Putamen (tissue), 1 donor: ENCODE measurements at places on chromosomes 3 and 15.

- DNase-seq = no peak
Observed at GRCh38 chr3:151766454-151766853, 32.7 kb downstream of the AADACL2 start.

GRCh38 chr15:42371096-42371495, 11.8 kb downstream of the CAPN3 start:
- DNase-seq = no peak

DNA sequence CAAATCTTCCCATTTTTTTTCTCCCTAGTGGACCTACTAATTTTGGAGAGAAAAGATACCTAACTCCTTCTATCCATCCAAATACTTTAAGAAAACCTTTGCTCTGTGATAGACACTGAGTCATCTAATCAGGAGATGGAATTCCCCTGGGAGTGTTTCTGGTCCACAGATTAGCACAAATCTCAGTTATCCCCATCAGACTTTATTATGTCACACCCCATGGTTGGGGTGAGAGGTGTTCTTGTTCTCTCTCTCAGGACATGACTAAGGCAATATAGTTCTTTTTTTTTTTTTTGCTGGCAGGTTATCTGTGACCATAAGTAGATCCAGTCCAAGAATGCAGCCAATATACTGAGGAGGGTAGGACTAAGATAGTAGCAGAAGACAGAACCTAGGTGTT, 15.8 kb downstream of the SLC9A9 start:
- no peak for DNase-seq

DNA sequence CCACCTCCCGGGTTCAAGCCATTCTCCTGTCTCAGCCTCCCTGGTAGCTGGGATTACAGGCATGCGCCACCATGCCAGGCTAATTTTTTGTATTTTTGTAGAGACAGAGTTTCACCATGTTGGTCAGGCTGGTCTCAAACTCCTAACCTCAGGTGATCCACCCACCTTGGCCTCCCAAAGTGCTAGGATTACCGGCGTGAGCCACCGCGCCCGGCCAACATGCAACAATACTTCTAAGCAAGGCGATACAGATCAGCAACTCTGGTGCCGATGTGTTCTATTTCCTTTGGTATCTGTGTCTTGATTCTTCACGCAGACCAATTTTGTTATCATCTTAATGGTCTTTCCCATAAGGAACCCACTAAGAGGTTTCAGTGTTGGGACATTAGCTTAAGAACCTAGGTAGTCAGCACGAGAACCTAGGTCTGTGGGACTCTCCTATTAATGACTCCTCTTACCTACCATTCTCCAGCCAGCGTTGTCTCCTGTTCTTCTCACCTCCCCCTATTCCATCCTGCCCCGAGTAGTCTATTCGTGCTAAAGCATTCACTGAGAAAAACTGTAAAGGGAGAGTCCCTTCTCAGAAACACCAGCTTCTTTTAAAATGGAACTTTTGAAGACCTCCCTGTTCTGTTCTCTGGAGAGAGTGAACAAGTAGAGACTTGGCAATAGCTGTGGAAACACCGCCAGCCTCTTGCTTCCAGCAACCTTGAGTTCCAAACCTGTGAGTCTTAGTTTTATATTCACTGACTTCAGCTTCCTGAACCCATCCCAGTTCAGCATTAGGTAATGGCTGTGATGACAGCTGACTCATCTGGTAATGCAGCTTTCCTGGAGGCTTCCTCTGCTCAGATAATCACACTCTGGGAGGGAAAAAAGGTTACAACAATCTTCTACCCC, 61.2 kb downstream of the TSC22D2 start:
- DNase-seq = peak; percentile 46

DNA sequence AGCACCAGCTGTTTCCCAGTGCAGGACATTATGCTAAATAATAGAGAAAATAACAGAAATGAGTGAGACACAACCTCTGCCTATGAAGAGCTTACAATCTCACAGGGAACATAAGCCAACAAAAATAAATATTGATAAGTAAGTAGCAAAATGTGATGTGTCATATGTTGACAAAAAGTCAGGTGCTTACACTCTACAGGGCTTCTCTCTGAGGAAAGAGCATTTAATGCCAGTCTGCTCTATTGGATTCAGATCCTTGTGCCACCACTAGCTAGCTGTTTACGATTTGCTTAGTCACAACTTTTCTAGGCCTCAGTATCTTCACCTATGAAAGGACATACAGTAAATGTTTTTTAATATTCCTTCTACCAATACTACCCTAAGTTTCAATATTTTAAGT, 500.9 kb upstream of the NAALADL2 start:
- no peak for DNase-seq

DNA sequence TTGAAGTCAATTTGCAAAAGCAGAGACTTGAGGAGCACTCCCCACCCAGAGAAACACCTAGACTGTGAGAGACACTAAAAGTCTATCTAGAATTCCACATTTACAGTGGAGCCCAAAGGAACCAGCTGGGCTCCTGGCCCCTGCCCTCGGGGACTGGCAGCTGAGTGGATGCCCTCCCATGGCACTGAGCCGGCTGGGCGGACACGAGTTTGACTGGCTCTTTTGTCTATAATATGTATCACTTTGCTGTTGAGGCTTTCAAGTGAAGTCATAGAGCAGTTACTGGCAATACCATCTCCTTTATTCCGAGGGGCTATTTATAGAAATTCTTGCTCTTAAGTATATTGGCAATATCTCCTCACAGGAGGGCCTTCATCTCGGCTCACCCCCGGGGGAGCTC, 65.8 kb upstream of the TNFAIP8L3 start:
- peak; percentile 89 for DNase-seq

GRCh38 chr15:56732135-56732885, 999 bp downstream of the ZNF280D start:
- peak; percentile 47 for DNase-seq

DNA sequence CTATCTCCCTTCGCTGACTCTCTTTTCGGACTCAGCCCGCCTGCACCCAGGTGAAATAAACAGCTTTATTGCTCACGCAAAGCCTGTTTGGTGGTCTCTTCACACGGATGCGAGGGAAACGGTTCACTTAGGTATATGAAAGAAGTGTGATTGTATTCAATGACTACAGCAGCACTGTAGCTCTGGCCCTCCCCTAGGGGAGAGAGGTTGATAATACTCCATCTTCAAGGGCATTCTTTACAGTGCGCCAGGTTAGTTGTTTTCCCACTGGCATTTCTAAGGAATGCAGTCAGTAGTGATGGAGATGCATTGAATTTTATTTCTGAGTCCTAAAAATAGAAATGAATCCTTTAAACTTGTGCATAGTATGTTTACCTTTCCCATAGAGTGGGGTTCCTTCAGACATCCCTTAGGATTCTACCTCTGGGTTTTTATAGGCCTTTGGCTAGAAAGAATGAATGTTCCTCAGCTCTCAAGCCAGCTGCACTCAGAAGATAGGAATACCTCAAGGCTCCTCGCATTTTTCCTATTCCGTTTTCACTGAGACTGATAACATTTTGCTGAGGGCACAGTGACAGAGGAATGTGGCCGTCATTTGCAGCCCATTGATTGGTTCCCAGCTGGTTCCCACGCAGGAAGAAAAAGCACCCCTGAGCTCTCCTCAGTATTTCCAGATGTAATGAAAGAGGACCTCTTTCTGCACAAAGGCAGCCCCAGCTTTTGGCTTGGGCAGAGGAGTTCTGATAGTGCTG, 131.8 kb upstream of the C2CD4B start:
- no peak for DNase-seq

DNA sequence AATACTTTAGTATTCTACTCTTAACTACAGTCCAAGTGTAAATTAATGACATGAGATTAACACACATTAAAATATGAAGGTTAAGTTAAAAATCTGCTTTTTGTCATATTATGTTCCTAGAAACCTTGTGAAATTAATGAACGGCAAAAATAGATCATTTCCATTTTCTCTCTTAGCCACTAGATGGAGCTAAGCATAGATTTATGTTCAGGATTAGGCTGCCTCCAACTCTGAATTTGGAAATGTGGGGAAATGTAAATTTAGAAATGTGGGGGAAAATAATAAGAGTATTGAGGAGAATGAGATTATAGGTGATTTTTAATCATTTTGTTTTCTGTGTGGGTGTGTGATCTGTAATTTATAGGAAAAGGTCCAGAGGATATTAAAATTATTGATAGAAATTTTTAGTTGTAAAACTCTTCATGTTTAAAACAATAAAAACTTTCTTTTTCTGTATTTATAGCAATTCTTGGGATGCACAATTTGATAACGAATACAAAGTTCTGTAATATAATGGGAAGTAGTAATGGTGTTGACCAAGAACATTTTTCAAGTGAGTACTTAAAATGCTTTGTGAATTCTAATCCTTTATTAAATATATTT, 59.2 kb downstream of the TMOD3 start:
- DNase-seq = peak; percentile 27

DNA sequence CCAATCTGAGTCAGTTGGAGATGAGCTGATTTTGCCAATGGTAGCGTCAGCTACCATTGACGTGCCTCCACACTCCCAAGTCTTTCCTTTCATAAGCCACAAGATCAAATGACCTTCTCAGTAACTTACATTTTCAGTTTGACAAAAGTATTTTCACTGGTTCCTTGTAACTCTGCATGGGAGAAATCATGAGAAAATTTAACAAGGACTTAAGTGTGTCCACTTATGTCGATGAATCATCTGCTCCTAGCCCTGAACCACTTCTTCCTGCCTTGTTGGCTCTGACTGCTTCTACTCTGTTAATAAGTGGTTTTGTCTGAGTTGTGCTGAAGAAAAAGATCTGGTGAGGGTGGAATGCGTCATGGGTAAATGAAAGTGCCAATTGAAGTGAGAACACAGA, 101.2 kb downstream of the NFKBIZ start:
- DNase-seq = no peak

DNA sequence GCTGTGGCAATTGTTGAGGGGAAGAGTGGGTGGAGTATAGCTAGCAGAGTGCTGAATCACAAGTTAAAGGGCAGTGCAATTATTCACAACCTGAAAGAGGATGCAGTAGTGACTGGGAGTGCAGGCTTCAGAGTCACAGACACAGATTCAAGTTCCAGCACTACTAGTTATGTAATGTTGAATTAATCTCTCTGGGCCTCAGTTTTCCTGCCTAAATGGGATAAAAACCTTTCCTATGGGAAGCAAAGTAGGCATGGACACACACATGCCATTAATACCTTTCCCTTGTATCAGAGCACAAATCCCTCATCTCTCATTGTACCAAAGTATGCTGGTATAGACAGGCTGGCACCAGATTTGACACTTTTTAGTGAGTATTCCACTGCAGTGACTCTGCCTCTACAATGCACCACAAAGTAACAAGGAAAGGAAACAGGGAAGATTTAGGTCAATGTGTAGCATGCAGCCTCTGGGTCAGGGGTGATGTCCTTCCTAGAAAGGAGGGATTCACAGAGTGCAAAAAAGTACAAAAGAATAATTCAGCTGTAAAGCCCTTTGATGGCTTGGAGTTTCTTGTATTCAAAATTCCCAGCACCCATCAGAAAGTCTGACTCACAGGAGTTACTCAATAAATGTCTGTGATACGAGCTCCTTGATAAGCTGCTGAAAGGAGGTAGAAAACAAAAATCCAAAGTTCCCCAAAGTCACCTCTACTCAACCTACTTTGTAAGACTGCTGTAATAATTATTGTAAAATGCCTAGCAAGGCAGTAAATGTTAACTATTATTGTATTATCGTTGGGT, 507.5 kb upstream of the TGFBR2 start:
- no peak for DNase-seq

DNA sequence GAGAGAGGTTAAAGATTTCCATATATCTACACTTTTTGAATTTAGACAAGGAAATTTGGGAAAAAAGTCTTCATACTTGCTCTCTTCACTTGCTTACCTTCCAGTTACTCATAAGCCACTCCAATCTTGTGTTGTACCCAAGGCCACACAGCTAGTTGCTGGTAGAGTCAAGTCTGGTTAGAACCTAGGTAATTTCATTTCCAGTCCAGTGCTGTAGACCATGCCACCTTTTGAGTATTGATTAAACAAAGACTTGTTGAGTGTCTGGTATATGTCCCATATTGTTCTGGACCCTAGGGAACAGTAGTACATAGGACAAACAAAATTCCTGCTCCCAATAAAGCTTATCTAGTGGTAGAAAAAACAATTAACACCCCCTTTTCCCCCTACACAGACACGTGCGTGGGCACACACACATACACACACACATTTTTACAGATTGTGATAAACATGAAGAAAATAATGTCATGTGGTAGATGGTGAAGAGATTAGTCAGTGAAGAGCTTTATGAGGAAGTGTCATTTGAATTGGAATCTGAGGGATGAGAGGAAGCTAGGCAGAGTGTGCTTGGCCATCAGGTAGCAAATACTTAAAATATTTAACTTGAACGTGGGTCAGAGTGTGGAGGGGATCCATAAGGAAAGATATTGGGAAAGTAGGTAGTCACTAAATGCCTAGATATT, 2.1 kb downstream of the CMC1 start:
- DNase-seq = no peak

DNA sequence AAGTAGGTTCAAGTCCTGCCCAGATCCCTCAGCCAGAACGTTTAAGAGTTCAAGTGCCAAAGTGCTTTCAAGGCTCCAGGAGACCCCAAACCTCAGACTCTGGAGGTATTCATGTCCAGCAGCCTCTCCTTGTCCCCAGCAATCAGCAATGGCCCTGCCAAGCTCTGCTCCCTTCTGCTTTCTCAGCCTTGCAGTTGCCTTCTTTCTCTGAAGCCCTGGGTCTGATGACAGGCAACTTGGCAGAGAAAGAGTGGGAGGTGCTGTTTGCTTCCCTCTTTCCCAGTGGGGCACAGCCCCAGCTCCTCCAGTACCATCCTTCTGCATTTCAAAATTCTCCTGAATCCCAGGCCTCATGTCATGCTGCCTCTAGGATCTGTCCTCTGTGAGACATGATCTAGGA, 40.2 kb downstream of the ATP2B2 start:
- peak; percentile 42 for DNase-seq

DNA sequence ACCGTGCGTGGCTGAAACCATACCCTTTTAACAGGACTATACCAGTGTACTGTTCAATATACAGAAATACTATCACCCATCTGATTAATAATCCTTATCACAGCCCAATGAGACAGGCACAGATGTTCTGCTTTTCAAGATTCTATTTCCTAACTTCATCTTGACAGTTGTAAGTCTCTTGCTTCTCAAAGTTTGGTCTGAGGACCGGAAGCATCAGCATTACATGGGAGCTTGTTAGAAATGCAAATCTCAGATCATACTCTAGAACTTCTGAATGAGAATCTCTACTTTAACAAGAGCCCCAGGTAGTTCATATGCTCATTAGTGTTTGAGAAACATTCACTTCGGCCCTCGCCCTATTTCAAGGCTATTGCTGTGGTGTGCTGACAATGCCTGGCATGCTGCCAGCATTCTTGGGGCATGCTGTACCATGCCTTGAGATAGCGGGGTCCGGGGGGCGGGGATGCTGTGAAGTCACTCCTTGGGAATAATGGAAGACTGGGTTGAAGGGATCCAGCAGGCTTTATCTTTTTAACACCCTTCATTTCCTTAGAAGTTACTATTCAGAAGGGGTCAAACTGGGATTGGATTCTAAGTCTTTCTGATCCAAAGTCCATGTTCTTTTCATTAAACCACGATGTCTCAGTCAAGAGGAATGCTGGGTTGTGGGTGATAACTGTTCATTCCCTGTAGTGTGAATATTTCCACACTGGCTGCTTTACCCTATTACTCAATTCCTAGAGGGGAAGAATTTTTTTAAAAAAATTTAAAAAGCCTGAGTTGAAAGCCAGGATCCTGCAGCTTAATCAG, 194.7 kb downstream of the LPP start:
- DNase-seq = no peak

- no peak for DNase-seq
Observed at GRCh38 chr15:69758291-69758771, 305.7 kb downstream of the RPLP1 start.
